ENCODE measurements at places on chromosomes 2 and 18. TPM values are rescaled to one million over a fixed set of nuclear protein-coding genes. Genes with fewer than 3 reads are reported as not detected.

CROCC2 gene
- not detected for total RNA-seq

DNA sequence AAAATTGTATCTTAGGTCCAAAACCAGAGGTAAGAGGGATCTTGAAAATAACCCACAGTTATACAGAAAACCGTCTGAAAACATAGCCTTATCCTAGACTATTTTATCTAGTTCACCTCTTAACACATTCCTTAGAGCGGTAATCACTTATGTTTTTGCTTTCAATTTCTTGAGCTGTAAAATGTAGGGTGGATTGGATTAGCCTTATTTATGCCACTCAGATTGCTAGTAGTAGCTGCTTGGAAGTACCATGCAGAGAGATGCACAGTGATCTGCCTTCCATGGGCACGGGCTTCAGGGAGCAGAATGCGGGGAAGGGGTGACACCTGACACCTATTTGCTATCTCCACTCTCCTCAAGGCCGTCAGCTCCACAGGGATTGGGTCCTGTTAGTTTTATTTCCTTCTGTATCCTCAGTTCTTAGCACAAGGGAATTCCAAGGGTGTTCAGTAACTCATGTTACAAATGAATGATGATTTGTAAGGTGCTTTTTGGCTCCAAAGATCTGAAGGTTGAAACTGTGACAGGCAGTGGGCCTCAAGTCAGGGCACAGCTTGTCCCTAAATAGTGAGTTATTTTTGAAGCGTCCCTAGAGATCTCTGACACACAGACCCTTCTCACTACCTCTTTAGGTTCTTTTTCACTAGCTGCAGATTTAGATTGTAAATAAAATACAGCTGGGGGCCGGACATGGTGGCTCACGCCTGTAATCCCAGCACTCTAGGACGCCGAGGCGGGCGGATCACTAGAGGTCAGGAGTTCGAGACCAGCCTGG is 64.0 kb upstream of the PMAIP1 start:
- H3K4me3 ChIP-seq, result no peak overlapping the region
- DNase-seq, result no peak

TLX2 gene
- total RNA-seq, result not detected

GRCh38 chr18:79803611-79804051 is 5.9 kb downstream of the KCNG2 start:
- no peak for DNase-seq
- H3K4me1 ChIP-seq, result peaks cover 26% of the 10 kb centered on the region
- no peak overlapping the region for H3K27ac ChIP-seq
- peaks cover 9% of the 10 kb centered on the region for H3K27me3 ChIP-seq
- no peak overlapping the region for H3K4me3 ChIP-seq
- no peaks in the 10 kb centered on the region for H3K36me3 ChIP-seq

BMP10 gene
- not detected for total RNA-seq

DNA sequence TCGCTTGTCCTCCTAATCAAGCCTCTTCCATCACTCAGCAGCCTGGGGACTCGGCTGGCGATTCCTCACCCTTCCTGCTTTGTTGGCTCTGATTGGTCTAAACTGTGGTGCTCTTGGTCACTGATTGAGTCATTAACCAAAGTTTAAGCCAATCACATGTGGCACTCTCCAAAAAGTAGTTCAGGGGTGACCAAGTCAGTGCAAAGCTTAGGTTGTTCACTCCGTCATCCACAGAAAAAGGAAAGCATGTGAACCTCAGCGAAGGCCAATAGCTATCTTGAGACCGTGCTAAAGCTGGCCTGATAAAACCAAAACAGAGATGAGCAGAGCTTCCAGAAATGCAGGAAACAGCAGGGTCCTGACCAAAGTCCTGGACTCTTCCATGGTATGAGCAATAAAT is 4.9 kb downstream of the ALPK2 start:
- no peaks in the 10 kb centered on the region for H3K36me3 ChIP-seq
- H3K4me3 ChIP-seq, result no peak overlapping the region
- H3K4me1 ChIP-seq, result peaks cover 10% of the 10 kb centered on the region
- H3K27me3 ChIP-seq, result no peaks in the 10 kb centered on the region
- no peak overlapping the region for H3K27ac ChIP-seq
- no peak for DNase-seq

DNA sequence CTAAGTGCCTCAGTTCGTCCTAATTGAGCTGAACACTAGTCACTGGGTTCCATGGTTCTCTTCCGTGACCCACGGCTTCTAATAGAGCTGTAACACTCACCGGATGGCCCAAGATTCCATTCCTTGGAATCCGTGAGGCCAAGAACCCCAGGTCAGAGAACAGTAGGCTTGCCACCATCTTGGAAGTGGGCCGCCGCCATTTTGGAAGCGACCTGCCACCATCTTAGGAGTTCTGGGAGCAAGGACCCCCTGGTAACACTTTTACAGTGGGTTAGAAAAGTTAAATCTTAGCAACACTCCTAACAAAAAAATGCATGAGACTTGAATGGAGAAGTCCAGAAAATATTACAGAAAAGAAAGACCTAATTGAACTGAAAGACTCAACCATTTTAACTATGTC is 84.5 kb downstream of the TMEM18 start:
- H3K4me1 ChIP-seq, result peaks cover 4% of the 10 kb centered on the region
- no peak overlapping the region for H3K4me3 ChIP-seq
- H3K27ac ChIP-seq, result no peak overlapping the region
- H3K36me3 ChIP-seq, result no peaks in the 10 kb centered on the region
- H3K27me3 ChIP-seq, result peaks cover 12% of the 10 kb centered on the region
- no peak for DNase-seq

DNA sequence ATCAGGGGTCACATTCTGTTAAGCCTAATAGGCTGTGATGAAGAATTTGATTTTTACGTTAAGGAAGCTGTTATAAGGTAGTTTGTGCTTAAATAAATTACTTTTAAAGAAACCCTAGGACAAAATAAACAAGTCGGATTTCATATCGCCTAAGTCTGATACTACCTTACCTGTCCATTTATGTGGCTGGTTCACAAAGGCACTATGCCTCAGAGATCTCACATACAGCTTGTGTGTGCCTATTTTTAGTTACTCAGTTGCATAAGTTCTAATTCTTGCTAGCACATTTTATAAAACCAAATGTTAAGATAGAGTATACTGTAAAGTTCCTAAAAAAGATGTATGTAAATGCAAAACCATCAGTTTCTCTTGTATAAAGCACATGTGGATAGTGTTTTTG is 40.0 kb downstream of the AGFG1 start:
- no peaks in the 10 kb centered on the region for H3K27me3 ChIP-seq
- H3K4me3 ChIP-seq, result no peak overlapping the region
- peaks cover 42% of the 10 kb centered on the region for H3K4me1 ChIP-seq
- H3K36me3 ChIP-seq, result peaks cover 10% of the 10 kb centered on the region

- DNase-seq, result no peak
- no peak overlapping the region for H3K27ac ChIP-seq
- H3K36me3 ChIP-seq, result no peaks in the 10 kb centered on the region
- H3K4me3 ChIP-seq, result no peak overlapping the region
- H3K4me1 ChIP-seq, result no peaks in the 10 kb centered on the region
- no peaks in the 10 kb centered on the region for H3K27me3 ChIP-seq
These were observed 555.7 kb downstream of the DSC3 start for GRCh38 chr18:30486856-30487255.

DNA sequence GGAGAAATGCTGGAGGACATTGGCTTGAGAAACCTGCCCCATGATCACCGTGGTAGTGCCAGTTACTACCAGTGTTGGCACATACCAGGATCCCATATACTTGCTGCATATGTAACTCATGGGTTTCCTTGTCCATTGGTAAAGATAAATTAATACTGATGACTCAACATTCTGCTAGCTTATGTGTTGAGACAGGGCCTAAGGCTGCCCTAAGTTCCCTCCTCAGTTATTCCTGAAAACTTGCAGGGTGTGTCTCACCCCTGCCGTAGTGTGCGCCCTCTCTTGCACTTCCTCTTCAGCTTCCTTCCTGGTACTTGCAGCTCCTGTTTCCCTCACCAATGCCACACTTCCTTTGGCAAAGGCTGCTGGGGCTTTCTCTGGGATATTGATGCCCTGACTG is 4.3 kb upstream of the INO80C start:
- no peak for DNase-seq
- peaks cover 22% of the 10 kb centered on the region for H3K4me1 ChIP-seq
- H3K27ac ChIP-seq, result no peak overlapping the region
- H3K36me3 ChIP-seq, result no peaks in the 10 kb centered on the region

LCT gene
- total RNA-seq, result 0.22 TPM

- DNase-seq, result no peak
- no peaks in the 10 kb centered on the region for H3K27me3 ChIP-seq
- peaks cover 13% of the 10 kb centered on the region for H3K4me1 ChIP-seq
These were observed 53.0 kb upstream of the LCLAT1 start for GRCh38 chr2:30394096-30394495.

VWC2L gene
- not detected for total RNA-seq

BOLL gene
- total RNA-seq, result not detected

All from naive thymus-derived CD8-positive, alpha-beta T cell (primary cell).